Activated CD8-positive, alpha-beta memory T cell treated with anti-CD3 and anti-CD28 coated beads for 36 hours (primary cell): ENCODE measurements at places on chromosomes 5 and 9. TPM values are rescaled to one million over a fixed set of nuclear protein-coding genes. Genes with fewer than 3 reads are reported as not detected.

The IL5 gene
- total RNA-seq = 17.6 TPM

The RLN2 gene
- total RNA-seq = 2.8 TPM

The LCN10 gene
- total RNA-seq = 1.6 TPM

The FCHSD1 gene
- 28.3 TPM for total RNA-seq

The RXFP3 gene
- not detected for total RNA-seq

The SLC6A18 gene
- not detected for total RNA-seq

The SLC22A5 gene
- total RNA-seq = 5.7 TPM

The IL7R gene
- 81.4 TPM for total RNA-seq
